ENCODE measurements at places on chromosomes 5 and 9.

- DNase-seq, result no peak
These were observed 62.6 kb downstream of the PSMB7 start for GRCh38 chr9:124352616-124353015.

DNA sequence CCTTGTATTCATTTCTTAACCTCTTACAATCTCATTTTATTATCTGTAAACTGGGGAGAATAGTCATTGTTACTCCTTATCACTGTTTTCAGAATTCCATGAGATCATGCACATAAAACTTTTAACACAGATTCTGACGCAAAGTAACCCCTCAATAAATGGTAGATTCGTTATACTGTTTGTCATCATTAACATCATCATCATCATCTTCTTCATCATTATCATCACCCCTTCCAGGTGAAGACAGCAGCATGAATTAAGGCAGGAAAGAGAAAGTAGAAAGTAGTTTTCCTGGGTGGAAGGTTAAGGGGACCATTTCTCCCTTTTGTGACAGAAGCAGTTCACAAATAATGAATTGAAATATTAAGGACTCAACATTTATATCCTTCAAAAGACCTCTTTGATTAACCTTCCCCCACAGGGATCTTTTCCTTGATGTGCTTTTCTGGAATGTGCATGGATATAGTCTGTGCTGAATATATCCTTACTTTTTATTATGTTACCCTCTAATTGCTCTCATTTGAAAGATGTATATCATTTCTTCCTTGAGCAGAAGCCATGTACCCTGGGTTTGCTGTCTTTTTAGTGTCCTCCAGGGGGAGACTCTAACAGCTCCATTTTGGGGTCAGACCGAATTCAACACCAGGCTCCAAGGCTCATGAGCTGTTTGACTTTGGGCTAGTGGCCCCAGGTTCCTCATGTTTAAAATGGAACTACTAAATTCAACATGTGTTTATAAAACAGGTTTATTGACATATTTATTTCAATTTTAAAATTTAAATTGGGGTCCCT, 1029.9 kb upstream of the WWC1 start:
- no peak for DNase-seq

DNA sequence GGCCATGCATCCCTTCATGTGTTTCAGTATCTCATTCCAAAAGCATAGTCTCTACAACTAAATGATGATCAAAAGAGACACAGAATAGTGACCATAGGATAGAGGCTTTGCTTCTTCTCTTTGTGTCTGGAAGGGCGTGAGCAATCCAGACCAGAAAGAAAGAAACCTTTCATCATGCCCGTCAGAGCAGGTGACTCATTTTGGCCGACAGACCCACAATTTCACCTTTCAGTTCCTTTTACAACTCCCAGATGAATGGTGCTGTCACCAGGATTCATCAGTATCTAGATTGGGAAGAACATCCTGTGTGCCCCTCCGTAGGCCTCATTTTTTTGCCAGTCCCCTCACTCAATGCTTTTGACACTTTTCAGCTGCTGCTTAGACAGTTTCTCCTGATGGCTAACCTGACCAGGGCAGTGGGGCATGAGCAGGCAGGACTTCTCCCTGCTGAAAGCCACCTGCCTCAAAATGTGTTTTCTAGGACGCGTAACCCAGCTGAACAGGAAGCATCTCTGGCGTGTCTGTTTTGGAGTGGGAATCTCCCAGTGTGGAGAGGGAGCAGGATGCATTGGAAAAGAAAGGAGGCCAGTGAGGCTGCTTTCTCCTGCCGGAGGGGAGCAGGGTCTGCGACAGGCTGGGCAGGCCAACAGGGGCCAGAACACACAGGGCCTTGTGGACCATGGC, 21.2 kb downstream of the ABLIM3 start:
- no peak for DNase-seq

DNA sequence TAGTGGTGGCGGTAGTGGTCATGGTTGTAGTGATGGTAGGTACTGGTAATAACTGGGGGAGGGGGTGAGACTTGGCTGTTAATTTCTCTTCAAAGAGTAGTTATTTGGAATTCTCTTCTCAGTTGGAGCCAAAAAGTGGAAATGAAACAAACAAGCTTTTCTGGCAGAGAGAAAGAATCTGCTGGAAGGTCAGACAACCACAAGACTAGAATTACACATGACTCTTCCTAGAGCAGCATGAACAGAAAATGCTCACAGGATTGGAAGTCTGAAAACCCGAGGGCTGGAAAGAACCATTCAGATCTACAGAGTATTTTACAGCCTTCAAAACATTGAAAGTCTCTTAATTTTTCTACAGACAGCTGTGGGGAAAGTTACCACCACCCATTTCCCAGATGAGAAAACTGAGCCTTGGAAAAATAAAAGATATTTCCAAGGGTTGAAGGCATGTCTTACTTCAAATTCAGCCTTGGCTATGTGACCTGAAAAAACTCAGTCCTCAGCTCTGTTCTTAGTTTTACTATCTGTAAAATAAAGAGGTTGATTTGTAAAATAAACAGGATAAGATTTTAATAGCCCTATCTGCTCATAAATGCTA, 42.9 kb upstream of the TRIM32 start:
- DNase-seq, result peak; percentile 24
